ENCODE measurements at places on chromosomes 7 and 10. TPM values are rescaled to one million over a fixed set of nuclear protein-coding genes. Genes with fewer than 3 reads are reported as not detected.

The MMD2 gene
- total RNA-seq, result not detected

- no peak for DNase-seq
These were observed 222.2 kb upstream of the SH2B2 start for GRCh38 chr7:102064361-102065025.

The GDF2 gene
- total RNA-seq, result 3.5 TPM

GRCh38 chr7:96354881-96355280 is 33.0 kb upstream of the SLC25A13 start:
- DNase-seq, result no peak

DNA sequence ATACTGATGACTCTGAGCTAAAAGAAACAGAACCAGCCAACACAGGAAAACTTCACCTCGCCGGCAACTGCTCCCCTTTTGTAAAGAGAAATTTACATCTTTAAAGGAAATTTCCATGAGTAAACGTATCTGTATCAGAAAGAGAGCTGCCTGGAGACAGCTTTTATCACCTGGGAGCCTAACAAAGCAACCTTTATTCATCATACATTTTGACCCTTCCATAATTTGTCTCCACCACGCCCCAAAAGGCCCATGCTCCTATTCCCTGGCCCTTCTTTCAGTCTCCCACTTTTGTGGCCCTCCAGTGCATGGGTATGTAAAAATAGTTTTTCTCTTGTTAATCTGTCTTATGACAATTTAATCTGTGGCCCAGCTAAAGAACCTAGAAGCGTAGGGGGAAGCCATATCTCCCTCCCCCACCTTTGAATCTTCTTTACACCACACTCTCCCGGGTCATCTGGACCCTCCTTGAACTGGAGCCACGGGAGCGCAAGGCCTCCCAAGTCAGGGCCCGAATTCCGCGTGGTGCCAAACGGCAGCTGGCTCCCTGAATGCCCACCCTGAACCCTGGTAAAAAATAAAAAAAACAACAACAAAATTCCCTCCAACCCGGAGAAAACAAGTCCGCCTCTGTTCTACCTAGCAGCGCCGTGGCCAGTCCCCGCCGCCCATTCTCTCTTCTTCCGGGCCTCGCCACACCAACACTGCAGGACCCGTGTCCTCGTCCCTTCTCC is 15.4 kb upstream of the FKBP9 start:
- DNase-seq, result no peak

The GPR141 gene
- total RNA-seq, result 0.51 TPM

DNA sequence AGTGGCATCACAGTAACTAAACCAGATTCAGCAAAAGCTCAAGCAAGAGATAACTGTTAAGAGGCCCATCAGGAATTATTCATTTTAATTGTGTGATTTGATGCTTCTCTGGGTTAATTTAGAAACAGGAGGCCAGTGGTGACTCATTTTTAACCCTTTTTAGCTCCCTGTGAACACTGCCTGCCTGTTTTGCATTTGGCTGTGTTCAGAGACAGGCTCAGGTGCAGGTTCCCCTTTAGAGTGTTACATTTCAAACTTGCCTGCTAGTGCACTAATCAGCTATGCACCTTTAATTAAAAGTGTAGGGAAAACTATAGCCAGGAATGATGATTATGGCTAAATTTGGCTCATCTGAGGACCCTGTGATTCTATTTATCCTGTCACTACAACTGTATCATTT is 6.5 kb downstream of the STAMBPL1 start:
- no peak for DNase-seq

DNA sequence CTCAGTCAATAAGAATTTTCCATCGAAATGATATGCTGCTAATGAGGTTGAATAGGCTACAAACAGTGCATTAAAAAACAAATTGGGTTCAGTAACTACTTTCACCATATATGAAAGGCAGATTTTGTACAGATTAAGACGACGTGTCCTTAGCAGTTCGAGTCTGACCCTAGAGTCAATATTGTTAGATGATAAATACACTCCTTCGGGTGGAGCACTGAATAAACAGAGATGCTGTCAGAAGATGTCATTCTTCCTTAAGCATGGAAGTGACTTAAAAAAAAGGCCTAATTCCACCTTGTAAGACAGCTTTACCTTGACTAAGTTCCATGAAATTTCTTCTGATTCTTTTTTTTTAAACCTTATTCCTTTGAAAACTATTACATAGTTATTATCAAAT is 5.8 kb upstream of the AGR2 start:
- DNase-seq, result no peak

DNA sequence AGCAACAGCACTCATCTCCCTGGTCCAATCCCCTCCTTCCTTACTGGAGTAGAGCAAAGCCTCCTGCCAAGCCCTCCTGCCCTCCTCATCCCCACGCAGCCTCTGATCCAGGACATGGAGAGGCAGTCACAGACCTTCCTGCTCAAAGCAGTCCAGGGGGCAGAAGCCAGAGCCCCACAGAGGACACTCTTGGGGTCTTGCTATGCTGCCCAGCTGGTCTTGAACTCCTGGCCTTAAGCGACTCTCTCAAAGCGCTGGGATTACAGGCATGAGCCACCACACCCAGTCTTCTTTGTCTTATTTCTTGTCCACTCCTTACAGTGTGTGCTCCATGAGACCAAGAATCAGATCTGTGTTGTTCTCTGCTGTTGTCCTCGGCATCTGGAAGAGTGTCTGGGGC is 26.6 kb upstream of the MNX1 start:
- DNase-seq, result no peak

GRCh38 chr10:113309791-113310190 is 243.1 kb upstream of the HABP2 start:
- DNase-seq, result no peak

The FIGNL1 gene
- total RNA-seq, result 7.9 TPM

DNA sequence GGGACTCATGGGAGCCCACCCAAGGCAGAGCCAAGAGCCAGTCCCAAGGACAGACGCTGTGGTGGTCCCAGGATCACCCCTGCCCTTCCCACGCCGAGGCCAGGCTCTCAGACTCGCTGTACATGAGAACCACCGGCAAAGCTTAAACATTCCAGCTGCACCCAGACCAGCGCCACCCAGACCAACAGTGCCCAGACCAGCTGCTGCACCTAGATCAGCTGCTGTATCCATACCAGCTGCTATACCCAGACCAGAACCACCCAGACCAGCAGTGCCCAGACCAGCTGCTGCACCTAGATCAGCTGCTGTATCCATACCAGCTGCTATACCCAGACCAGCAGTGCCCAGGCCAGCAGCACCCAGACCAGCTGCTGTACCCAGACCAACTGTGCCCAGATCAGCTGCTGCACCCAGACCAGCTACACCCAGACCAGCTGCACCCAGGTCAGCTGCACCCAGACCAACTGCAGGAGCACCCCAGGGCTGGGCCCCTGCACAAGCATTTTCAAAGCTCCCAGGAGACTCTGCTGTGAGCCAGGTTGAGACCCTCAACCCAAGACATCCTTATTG is 47.9 kb upstream of the CNPY1 start:
- no peak for DNase-seq

- no peak for DNase-seq
These were observed 215.6 kb downstream of the CREB5 start for GRCh38 chr7:28627896-28628295.

GRCh38 chr10:79433324-79434222 is 11.9 kb downstream of the ZCCHC24 start:
- DNase-seq, result peak; percentile 90

- DNase-seq, result no peak
These were observed 288.7 kb upstream of the IGFBP3 start for GRCh38 chr7:46209611-46210388.

DNA sequence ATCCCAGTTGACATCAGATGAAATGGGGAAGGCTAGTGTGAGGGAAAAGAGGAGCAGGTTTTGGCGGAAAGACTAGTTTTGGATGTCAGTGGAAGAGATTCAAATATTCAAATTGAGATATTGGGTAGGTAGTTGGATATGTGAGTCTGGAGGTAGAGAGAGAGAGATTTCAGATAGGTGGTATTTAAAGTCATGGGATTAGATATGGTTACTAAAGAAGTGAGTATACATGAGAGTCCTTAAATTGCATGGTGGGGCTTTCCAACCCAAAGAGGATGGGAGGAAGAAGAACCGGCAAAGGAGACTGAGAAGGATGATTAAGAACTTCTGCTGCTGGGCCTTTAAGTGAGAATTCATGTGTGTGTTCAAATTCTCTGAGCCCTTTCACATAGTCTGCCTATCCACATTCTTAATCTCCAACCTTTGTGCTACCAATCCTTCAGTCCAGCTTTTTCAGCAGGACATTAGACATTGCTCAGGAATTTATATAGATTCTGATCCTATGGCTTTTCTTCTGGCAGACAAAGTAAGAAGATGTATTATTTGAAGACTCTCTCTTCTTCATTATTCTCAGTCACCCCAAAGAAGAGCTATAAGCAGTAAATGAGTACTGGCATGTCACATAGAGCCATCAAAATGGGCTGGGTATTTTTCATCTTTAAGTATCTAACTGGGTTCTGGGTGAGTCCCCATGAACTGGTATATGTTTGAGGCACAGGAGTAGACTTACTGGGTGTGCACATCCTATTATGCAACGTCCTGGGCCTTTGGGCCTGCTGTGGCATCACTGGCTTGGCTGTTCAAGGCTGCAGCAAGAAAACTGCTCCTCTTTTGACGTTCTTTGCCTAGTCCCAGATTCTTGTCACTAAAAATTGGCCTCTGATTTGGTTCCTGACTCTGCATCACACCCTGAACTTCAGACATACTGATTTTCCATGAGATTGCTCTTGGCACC is 33.6 kb downstream of the ST7 start:
- no peak for DNase-seq

DNA sequence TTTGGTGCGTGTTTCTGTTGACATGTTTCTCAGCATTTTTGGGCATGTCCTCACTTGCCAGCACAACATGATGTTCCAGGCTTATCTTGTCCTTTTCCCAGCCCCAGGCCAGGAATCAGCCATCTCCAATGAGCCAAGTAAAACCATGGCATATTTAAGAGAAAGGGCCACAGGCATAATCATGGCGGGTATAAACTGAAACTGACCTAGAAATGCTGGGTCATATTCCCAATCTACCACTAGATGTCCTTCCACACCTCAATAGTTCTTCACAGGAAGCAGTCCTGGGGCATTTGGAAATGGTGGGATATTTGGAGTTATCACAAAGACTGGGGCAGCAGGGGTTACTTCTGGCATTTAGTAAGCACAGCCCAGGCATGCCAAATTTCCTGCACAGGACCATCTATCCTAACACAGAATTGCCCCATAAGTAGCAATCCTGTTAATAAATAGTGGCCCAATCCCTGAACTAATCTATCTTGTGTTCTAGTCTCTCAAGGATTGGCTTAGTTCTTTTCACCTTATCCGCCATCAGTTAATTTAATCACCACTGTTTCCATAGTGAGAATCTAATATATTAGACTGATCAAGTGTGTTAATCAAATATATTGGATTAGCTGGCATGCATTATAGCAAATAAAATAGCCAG is 101.6 kb downstream of the NPSR1 start:
- peak; percentile 66 for DNase-seq

The PCLO gene
- 0.67 TPM for total RNA-seq

GRCh38 chr10:92122941-92123450 is 167.9 kb downstream of the CPEB3 start:
- DNase-seq, result peak; percentile 41

- DNase-seq, result no peak
These were observed 250.7 kb upstream of the MYO3A start for GRCh38 chr10:25683344-25683743.

The IDI2 gene
- not detected for total RNA-seq

DNA sequence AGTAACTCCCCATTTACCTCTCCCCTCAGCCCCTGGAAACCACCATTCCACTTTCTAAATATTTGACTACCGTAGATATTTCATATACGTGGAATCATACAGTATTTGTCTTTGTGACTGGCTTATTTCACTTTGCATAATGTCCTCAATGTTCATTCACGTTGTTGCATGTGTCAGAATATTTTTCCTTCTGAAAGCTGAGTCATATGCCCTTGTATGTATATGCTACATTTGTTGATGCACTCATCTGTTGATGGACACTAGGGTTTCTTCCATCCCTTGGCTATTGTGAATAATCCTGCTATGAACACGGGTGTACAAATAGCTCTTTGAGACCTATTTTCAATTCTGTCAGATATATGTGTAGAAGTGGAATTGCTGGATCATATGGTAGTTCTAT is 25.8 kb upstream of the TSPAN13 start:
- no peak for DNase-seq

DNA sequence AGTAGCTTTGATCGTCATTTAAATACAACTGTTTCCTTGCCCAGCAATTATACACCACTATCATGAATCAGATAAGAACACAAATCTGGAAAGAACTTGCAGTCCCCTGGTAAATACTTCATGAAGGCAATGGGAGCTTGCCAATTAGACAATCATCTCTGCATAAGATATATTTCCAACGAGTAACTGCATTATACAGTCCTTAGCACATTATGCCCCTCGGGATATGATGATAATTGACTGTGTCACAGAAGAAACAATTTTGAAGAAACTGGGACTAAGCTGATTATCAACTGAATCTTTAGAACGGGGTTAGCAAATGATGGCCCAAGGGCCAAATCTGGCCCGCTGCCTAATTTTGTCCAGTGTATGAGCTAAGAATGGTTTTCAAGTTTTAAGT is 155.7 kb downstream of the TRIL start:
- DNase-seq, result no peak

DNA sequence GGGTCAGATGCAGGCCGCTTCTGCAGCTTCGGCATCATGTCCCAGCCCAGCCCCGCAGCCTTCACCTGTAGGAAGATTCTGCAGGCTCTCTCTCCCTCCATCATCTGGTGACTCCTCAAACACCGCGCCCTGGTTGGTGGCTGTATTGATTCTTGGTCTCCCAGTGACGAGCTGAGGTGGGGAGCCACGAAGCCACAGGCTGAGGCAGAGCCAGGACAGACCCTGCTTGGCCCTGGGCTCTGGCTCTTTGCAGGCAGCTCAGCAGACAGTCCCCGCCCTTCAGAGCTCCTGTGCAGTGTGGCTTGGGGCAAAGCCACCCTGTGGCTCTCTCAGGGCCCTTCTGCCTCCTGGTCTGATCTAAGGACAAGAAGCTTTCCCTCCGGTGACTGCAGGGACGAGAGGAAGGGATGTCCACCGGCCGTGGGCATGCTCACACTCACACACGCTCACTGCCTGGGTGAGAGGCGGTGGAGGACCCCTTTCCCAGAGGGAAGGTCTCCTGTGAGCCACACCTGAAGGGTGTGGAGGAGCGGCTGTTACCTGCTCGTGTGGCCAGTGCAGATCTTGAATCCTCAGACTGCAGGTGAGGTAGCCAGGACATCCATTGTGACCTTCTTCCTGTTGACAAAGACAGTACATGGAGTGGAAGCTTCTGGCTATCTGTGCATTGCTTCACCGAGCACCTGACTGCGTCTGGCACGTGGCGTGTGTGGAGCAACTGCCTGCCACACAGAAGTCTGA is 79.6 kb downstream of the INPP5A start:
- DNase-seq, result no peak

The SPDYE2 gene
- not detected for total RNA-seq

GRCh38 chr7:108989319-108989718 is 419.6 kb downstream of the DNAJB9 start:
- no peak for DNase-seq

Measured in cardiac muscle cell (in vitro differentiated cells and primary cell).